DND-41 (cell line): ENCODE measurements at places on chromosomes 13 and 19.

DNA sequence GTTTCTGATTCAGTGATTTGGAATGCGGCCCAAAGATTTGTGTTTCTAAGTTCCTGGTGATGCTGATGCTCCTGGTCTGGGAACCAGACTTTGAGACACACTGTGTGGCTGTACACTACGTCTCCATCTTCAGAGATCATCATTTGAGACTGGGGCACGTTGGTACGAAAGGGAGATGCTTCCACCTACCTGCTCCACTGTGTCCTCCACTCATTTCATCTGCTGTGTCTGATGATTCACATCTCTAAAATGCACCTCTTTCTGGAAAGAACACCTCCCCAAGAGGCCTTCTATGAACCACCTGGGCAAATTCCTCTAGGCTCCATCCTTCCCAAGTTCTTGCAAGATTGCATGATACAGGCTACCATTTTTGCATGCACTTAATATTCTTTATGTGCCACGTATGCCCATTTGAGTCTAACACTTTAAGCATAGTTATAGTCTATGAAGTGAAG, 58.6 kb downstream of the ERCC5 start:
- no peak for DNase-seq

GRCh38 chr13:49220036-49220855, at the start of gene MLNR:
Gene MLNR, plus strand, starts transcription at chr13:49220338. Its CDS starts 0 bp downstream, at chr13:49220338.
- no peak for DNase-seq

- DNase-seq, result no peak
Observed at GRCh38 chr19:5308451-5309437, 31.9 kb downstream of the PTPRS start.

- no peak for DNase-seq
Observed at GRCh38 chr13:40505196-40505595, 161.2 kb downstream of the FOXO1 start.

DNA sequence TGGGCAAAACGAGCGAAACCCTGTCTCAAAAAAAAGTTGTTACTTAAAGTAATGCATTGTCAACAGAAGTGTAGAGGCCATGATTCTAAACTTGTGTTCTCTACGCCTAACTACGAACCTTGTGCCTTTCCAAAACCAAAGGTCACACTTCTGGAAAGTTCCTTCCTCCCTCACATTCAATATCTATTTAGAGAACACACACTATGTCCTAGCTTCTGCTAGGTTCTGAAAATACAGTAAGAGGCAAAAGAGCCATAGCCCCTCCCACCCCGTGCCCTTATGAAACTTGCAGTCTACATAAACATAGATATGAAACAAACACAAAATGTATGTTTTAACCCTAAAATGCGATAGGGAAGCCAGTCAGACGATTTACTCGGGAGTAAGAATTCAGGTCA, 36.4 kb downstream of the RNF6 start:
- no peak for DNase-seq

GRCh38 chr19:50725218-50725910, 2.2 kb downstream of the CLEC11A start:
- no peak for DNase-seq

GRCh38 chr19:1780272-1780958, 27.1 kb downstream of the ONECUT3 start:
- no peak for DNase-seq

GRCh38 chr19:45791744-45792469, 738 bp downstream of the DMWD start:
- no peak for DNase-seq

GRCh38 chr13:19673473-19674430, 40.3 kb downstream of the MPHOSPH8 start:
- DNase-seq, result no peak

GRCh38 chr13:35984287-35984686, 146.9 kb downstream of the DCLK1 start:
- no peak for DNase-seq

DNA sequence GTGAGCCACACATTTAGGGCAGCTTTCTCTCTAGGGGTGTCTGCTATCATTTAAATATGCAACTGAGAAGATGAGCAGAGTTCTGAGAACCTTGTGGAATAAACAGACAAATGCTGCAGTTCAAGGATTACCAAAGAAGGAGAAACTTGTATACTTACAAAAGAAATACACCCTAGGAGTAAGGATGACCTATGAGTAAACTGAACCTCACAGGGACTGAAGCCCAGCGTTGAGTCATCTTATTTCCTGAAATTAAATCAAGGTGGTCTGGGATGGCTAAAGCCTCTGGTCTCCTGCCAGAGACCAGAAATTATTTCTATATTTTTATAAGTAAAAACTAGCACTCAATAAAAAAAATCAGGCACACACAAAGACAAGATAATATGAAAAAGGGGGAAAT, 40.1 kb downstream of the FAM216B start:
- no peak for DNase-seq

DNA sequence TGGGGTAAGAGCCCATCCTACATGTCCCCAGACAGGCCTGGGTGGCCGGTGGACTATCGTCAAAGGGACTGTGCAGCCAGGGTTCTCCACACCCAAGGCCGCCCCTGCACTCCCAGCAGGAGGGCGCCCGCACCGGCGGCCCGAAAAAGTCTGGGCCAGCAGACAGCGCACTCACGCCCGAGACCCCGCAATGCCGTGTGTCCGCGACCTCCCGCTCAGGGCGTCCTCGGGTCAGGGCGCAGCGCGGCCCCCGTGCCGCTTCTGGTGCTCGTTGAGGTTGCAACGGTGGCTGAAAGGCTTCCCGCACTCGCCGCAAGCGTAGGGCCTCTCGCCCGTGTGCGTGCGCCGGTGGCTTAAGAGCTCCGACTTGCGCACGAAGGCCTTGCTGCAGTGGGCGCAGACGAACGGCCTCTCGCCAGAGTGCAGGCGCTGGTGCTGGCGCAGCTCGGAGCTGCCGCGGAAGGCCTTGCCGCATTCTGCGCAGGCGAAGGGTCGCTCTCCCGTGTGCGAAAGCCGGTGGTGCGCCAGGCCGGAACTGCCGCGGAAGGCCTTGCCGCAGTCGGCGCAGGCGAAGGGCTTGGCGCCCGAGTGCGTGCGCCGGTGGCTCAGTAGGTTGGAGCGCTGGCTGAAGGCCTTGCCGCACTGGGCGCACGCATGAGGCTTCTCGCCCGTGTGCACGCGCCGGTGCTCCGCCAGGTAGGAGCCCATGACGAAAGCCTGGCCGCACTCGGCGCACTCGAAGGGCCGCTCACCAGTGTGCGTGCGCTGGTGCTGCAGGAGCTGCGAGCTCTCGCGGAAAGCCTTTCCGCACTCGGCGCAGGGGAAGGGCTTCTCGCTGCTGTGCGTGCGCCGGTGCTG, 2.8 kb upstream of the A1BG start:
- no peak for DNase-seq

GRCh38 chr19:46133101-46133627, 8.7 kb upstream of the IGFL3 start:
- DNase-seq, result no peak

DNA sequence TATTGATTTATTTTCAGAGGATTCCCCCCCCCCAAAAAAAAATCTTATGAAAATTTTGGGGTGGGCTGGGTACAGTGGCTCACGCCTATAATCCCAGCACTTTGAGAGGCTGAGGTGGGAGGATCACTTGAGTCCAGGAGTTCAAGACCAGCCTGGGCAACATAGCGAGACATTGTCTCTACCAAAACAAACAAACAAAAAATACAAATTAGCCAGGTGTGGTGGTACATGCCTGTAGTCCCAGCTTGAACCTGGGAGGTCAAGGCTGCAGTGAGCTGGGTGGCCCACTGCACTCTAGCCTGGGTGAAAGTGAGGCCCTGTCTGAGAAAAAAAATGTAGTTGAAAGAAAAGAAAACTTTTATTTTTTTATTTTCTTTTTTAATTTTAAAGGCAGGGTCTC, 17.9 kb downstream of the NECTIN2 start:
- no peak for DNase-seq

DNA sequence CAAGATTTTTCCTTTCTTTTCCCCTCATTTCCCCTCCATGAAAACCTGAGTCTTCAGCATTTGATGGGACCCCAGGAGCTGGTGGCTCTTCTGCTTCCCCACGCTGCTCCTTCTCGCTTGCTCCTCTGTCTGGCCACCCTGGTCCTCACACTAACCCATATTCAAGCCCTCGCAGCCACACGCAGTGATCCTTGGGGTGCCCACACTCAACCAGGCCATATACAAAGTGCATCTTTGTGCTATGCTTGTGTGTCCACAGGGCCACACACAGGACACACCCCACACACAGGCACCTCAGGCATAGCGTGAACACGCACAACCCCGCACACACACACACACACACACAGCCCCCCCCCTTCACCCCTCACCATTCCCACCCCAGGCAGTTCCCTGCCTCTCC, 132.1 kb downstream of the URI1 start:
- no peak for DNase-seq

- DNase-seq, result no peak
Observed at GRCh38 chr13:101916108-101916774, 463.8 kb downstream of the ITGBL1 start.

GRCh38 chr13:50203256-50203941, 188.2 kb downstream of the KCNRG start:
- DNase-seq, result no peak

- DNase-seq, result no peak
Observed at GRCh38 chr13:113125506-113126264, 3.1 kb downstream of the F10 start.

- DNase-seq, result no peak
Observed at GRCh38 chr19:9354651-9355050, 8.2 kb upstream of the ZNF177 start.

DNA sequence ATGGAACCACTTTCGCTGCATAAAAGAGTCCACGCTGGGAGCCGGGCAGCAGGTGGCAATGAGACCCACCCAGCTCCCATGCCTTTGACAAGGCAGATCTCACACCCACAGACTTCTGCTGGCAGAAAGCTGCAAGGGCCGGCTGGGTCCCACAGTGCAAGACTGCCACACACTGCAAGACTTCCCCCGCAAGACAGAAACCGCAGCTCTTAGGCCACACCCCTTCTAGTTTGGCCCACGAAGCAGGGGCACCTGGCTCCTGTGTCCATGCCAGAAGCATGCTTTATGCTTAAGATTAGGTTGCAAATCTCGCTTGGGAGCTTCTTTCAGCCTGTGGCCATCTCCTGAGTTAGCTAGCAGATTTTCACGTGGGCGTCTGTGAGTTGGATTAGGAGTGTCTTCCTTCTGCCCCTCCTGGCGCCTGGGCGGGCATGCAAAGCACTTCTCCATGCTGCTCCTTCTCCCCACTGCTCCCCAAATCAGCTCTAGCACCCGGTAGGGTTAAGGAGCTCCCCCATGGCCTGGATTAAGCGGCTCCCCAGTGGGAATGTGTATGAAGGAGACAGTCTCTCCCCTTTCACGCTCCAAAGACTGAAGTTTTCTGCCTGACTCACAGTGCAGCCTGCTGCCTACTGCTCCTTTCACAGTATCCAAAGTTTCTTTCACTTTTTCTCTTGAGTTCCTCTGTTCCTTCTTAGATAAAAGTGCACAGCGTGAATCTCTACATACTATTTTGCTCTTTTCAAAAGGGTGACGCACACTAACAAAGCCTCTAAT, 17.7 kb downstream of the GPC6 start:
- DNase-seq, result no peak

GRCh38 chr13:104043184-104043583, 977.0 kb upstream of the SLC10A2 start:
- no peak for DNase-seq

- DNase-seq, result no peak
Observed at GRCh38 chr19:29837448-29837981, 25.7 kb downstream of the CCNE1 start.

GRCh38 chr19:49809941-49810389, 3.1 kb downstream of the FUZ start:
- no peak for DNase-seq

DNA sequence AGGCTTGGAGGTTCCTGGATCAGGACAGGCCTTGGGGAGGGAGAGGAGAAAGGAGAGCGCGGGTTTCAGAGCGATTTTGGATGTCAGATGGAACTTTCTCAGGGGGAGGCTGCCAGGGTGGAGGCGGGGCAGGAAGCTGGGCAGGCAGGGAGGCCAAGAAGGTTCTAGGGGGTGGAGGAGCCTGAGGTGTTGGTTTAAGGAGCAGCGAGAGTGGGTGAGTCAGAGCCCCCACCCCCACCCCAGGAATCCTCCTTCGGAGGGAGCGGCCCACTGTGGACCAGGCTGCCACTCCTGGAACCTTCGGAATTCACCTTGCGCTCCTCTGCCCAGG, 15.9 kb upstream of the NOP53 start:
- no peak for DNase-seq

GRCh38 chr19:16721051-16721450, 1.4 kb downstream of the NWD1 start:
- no peak for DNase-seq

DNA sequence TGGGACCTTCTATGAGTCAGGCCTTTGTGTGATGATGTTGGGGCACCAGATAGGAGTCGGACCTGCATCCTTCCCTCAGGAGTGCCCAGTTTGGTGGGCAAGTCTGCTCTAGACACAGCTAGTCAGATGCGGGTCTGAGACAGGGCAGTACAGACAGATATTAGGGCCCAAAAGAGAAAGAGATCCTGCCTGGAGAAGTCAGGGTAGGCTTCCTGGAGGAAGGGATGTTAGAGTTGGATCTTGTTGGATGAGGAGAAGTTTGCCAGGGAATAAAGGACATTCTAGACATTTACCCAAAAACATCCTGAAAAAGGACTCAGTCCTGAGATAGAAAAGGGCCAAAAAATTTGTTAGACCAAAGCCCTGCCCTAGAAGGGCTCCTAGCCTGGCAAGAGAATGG, 17.2 kb downstream of the VRK3 start:
- no peak for DNase-seq

- peak; percentile 92 for DNase-seq
Observed at GRCh38 chr19:11279505-11280236, 16.3 kb upstream of the TSPAN16 start.

- DNase-seq, result no peak
Observed at GRCh38 chr19:5262721-5263120, 77.9 kb downstream of the PTPRS start.

GRCh38 chr19:2578391-2578890, 102.5 kb downstream of the GADD45B start:
- DNase-seq, result no peak

DNA sequence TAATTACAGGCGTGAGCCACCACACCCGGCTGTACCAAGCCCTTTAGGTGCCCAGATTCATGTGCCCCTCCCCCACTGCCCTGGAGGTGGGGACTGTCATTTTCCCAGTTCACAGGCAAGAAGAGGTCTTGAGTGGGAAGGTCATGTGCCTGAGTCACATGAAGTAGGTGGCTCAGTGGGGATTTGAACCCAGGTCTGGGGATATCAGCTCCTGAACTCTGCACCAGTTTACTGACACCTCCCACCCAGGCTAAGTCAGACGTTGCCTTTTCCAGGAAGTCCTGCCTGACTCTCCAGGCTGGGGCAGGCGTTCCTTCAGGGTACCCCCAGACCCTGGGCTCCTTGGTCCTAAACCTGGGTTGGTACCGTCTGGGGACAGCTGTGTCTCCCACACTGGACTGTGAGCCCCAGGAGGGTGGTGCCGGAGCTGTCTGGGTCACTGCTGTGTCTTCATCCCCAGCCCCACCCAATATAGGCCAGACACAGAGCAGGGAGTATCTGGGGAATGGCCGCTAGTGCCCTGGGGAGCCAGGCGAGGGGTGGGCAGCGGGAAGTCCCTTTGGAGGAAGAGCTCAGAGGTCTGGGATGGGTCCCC, 8.6 kb downstream of the VASP start:
- no peak for DNase-seq
